ENCODE measurements at places on chromosomes 5 and 9. TPM values are rescaled to one million over a fixed set of nuclear protein-coding genes. Genes with fewer than 3 reads are reported as not detected.
A peak's percentile ranks its signal among the peaks of the same experiment; 100 is the strongest.

The FBXL7 gene
- total RNA-seq = 8.7 TPM

The RACK1 gene
- total RNA-seq = 2,598 TPM

DNA sequence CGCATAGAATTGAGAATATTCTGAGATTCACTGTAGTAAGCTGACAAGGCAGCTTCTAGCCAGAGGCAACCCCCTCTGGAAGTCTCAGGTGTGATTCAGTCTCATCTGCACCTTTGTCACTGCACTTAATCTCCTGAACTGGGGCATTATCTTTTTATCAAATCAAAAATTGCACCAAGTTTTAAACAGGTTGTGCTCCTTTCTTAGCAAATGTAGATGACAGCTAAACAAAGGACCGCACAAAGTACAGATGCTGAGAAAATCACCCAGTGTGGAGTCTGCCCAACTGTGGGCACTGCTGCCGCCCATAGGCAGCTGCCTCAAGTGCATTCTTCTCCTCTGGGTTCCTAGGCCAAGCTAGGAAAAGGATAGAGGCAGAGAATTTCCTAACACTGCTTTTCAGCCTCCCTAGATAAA, 51.1 kb downstream of the STARD4 start:
- peak; percentile 70 for DNase-seq

- no peak for DNase-seq
Observed at GRCh38 chr9:15272377-15272928, 34.6 kb downstream of the TTC39B start.

All from GM23248 (cell line).